T-helper 2 cell (primary cell): ENCODE measurements at places on chromosomes 12 and 14.

- DNase-seq = no peak
Measured at GRCh38 chr12:133046698-133047097, 9.4 kb downstream of the ZNF84 start.

DNA sequence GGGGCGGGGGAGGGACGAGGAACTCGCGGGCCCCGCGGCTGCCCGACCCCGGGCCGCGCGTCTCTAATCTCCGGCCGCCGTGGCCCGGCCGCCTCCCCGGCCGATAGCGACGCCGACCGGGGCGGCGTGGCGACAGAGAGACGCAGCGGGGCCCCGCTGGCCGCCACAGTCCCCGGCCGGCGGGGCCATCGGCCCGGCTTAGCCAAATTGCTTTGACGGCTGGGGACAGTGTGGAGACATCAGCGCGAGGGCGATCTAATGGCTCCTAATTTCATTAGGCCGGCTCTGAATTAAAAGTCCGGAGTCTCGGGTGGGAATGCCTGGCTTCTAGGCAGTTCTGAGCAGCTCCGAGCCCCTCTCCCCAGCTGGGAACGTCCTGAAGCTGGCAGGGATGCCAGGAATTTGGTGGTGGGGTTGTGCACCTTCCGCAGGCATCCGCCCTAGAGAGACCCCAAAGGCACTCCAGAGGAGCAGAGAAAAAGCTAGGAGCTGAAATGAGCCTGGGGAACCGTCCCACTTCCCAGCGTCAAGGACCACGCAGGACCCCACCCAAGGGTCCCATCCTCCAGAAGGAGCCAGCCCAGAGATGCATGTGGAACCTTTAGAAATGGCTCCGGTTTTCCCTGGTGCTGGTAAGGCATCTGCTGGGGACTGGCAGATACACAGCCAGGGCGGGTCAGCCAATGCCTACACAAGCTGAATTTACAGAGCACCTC is 9.6 kb downstream of the TBX5 start:
- no peak for DNase-seq

GRCh38 chr14:100236881-100237280 is 2.1 kb upstream of the YY1 start:
- no peak for DNase-seq

DNA sequence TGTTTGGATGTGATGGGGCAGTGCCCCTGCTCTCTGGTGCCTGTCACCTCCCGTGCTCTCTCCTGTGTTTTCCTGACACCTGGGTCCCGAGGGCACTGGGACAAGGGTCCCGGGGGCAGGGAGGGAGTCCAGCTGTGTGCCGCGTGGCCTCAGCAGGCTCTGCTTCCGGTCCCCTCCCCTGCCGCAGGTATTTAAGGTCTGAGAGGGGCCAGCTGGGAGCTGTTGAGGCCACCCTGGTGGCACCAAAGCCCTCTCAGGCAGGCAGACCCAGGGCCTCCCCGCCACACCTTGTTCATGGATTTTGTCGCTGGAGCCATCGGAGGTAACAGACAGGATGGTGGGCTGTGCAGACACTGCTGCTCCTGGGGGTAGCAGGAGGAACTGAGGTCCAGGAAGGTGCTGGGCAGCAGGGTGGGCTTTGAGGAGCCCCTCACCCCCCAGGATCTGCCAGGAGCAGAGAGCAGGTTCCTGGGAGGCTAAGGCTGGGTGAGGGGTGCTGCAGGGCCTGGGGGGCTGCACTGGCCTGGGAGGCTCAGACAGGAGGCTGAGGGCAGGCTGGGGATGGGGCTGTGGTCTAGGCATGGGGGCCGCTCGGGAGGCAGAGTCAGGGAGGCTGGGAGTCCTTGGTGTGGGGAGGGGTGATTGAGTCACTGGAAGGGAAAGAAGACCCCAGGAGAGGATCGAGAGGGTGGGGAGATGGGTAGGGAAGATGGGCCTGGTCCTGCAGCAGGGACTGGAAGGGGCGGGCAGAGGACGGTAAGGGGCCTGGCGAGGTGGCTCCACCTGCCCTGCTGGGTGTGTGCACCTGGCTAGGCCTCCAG is at the start of gene SLC25A47:
Gene SLC25A47, plus strand, starts transcription at position 219 of the 821 bp plus-strand sequence. Its CDS starts 76 bp downstream, at position 295.
- no peak for DNase-seq

- no peak for DNase-seq
Measured at GRCh38 chr12:57887631-57888408, 41.3 kb upstream of the CTDSP2 start.

- DNase-seq = no peak
Measured at GRCh38 chr14:57478050-57478449, 15.6 kb downstream of the CCDC198 start.

GRCh38 chr14:102666635-102667034 is 74.2 kb downstream of the RCOR1 start:
- no peak for DNase-seq

DNA sequence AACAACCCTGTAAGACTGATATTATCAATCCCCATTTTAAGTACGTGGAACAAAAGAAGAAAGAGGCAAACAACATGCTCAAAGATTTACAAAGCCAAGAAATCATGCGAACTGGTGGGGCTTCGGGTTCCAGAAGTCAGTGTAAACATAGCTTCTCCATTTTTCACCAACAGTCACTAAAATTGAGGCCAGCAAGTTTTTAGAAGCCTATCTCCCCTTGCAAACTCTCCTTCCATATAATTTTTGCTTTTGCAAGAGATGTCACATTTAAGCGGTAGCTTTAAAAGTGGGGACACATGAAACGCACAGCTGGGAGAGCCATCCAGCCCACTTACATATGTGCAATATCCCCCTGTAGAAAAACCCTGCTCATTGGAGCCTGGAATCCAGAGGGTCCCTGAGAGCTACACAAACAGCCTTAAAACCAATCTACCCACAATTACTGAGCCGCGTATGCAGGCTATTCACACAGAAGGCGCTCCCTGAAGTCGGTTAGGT is 797 bp downstream of the SLC11A2 start:
- no peak for DNase-seq

GRCh38 chr12:5171701-5172100 is 128.0 kb downstream of the KCNA5 start:
- no peak for DNase-seq
